Activated T-helper 9 cell treated with anti-CD3 and anti-CD28 coated beads, Interleukin-2, amount 50 U/mL, for 16 hours (primary cell): ENCODE measurements at places on chromosomes 16 and 17.
A peak's percentile ranks its signal among the peaks of the same experiment; 100 is the strongest.

- DNase-seq: no peak
Observed at GRCh38 chr16:56944954-56945839, 13.3 kb downstream of the HERPUD1 start.

- no peak for DNase-seq
Observed at GRCh38 chr16:30785126-30786106, 1.6 kb downstream of the ZNF629 start.

GRCh38 chr16:85412911-85413520, 200.1 kb upstream of the GSE1 start:
- no peak for DNase-seq

GRCh38 chr16:66846266-66846665, 2.1 kb downstream of the CA7 start:
- DNase-seq: no peak

DNA sequence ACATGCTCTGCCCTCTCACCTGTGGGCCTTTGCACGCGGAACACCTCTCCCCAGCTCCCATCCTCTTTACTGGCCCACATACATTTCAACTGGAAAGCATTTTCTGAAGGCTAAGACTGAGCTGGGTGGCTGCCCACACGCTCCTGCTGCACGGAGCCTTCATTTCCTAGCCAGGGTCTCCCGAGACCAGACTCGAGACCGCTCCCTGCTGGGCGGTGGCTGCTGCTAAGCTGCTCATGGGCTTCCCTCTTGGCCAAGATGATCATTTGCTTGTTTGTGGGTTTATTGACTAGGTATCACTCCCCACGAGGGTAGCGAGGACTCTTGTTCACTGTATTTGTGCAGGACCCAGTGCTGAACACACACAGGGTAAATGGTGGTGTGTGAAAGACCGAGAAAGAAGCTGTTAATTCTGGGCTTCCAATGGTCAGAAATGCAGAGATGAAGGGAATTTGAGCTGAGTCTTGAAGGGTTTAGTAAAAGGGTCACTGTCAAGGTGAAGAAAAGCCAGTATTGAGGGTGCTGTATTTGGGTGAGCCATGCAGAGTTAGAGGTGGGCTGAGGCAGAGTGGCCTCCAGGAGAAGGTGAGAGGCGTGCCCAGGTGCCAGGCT, 907 bp downstream of the TRAPPC2L start:
- peak; percentile 61 for DNase-seq

GRCh38 chr17:67569873-67570272, 147.9 kb upstream of the NOL11 start:
- DNase-seq: no peak

GRCh38 chr17:44004077-44004760, at the start of gene NAGS:
TSS of gene NAGS (plus strand) at chr17:44004622. CDS start at chr17:44004664, 42 bp downstream.
- DNase-seq: no peak

DNA sequence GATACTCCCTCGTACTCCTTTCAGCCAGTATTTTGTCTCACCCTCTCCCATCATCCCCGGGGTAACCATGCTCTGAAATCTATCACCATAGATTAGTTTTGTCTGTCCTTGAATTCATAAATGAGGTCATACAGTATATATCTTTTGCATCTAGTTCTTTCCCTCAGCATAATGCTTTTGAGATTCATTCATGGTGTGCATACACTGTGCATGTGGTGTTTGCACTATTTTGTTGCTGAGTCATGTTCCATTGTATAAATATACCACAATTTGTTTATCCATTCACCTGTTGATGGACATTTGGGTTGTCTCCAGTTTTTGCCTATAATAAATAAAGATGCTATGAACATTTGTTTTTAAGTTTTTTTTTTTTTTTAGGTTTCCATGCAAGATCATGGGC, 34.2 kb upstream of the NLRP1 start:
- DNase-seq: no peak

DNA sequence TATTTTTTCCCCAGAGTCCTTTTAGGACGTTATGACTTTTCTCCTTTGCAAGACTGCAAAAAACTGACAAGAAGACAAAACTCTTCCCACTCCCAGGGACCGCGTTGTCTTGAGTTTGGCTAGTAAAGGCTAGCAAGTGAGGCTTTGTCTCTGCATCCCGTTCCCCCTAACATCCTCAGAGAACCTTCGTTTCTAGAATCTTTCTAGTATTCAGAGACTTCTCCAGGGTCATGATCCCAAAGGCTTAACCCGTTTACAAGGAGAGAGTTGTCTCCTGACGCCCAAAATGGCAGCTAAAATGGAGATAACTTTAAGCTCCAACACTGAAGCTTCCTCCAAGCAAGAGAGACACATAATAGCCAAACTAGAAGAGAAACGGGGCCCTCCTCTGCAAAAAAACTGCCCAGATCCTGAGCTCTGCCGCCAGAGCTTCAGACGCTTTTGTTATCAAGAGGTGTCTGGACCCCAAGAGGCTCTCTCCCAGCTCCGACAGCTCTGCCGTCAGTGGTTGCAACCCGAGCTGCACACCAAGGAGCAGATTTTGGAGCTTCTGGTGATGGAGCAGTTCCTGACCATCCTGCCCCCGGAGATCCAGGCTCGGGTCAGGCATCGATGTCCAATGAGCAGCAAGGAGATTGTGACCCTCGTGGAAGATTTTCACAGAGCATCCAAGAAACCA, 843 bp downstream of the ZNF174 start:
- no peak for DNase-seq

DNA sequence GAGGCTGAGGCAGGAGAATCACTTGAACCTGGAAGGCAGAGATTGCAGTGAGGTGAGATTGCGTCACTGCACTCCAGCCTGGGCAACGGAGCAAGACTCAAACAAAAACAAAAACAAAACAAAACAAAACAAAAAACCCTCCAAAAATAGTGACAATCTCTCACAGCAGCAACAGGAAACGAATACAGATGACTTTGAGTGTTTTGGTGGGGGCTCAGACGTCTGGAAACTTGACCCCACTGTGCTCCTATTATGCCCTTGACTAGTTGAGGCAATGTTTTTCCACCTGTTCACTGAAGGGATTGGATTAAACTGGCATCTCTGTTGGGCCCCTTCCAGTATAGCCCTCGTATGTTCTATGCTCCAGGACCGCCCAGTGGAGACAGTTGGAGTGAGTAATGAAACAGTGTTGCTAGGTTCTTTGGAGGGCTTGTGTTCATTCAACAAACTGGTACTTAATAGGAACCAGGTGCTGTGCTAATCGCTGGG, 167.0 kb downstream of the UTP18 start:
- DNase-seq: no peak

DNA sequence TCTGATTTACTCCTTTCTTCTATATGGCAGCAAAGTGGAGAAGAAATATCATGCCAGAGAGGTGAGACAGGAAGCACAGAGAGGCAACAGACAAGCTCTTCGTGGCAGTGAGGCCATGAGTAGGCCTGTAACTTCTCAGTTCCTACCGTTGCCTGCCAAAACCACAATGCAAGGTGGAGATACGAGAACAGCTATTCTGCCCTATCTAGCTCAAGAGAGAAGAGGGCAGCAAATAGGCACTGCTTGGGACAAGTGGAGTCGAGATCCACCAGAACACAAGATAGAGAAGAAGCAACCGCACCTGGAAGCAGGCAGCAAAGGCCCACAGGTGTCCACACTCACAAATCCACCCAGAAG, 24.8 kb downstream of the RANBP10 start:
- no peak for DNase-seq

GRCh38 chr17:49440581-49440980, 25.9 kb upstream of the PHB1 start:
- DNase-seq: no peak

DNA sequence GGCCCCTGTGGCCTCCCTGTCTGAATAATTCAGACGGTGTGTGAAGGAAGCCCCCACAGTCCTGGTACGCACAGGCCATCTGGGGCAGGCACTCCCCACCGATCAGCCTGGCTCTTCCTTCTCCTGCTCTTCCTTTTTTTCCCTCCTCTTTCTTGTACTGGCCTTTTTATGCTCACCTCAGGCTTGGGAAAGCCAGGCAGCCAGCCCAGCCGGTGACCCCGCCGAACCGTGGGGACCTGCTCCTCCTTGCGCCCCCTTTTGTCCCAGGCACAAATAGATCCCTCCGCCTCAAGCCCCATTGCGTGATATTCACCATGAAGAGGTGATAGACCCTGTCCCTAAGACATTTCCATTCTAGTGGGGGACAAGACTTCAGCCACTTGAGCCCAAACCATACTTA, 80.2 kb upstream of the BRD7 start:
- no peak for DNase-seq

DNA sequence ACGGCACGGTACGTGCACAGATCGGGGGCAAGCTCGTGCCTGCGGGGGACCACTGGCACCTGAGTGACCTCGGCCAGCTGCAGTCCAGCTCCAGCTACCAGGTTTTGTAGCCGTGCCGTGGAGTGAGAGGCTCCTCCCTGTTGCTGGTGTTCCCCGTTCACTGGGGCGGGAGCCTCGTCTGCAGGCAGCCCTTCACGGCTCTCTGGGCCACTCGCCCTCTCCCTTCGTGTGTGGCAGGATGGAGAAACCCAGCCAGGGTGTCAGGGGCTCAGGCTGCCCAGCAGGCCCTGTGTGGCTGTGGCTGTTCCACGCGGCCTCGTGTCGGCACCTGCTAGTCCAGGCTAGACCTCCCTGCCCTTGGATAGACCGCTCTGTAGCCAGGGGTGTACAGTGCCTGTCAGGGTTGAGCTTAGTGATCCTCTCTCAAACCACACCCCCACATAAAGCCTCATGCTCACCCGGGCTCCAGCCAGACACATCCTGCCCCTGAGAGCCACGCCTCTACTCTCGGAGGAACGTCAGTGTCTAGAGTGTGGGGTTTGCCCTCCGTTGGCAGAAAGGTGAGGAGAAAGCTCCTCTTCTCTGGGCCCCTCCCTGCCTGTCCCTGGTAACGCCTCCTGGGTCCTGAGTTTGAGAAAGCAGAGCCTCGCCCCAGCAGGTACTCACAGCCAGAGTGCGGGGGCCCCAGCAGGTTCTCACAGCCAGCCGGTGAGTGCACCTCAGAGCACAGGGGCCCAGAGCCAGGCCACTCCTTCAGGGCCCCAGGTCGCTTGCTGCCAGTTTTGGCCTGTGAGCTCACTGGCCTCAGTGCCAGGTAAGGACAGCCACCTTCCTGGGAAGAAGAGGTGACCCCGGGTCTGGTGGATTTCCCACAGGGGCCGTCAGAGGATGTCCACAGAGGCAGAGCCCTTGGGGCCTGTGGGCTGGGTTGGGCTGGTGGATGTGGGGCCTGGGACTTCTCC, 27.7 kb downstream of the NME3 start:
- DNase-seq: no peak

GRCh38 chr17:1865252-1866037, 35.6 kb downstream of the RPA1 start:
- peak; percentile 26 for DNase-seq

DNA sequence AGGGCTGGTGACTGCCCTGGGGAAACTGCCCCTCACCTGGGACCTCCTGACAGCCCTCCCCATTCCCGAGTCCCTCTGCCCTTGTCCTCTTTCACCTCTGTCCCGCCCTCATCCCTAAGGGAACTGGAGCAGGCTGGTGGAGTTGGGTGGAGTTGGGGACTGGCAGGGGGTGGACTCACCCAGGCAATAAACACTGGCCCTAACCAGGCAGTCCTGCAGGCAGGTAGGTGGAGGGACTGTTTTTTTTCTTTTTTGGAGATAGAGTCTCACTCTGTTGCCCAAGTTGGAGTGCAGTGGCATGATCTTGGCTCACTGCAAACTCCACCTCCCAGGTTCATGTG, 11.7 kb downstream of the GCGR start:
- no peak for DNase-seq

- peak; percentile 47 for DNase-seq
Observed at GRCh38 chr17:73192206-73192893, 505 bp upstream of the COG1 start.

DNA sequence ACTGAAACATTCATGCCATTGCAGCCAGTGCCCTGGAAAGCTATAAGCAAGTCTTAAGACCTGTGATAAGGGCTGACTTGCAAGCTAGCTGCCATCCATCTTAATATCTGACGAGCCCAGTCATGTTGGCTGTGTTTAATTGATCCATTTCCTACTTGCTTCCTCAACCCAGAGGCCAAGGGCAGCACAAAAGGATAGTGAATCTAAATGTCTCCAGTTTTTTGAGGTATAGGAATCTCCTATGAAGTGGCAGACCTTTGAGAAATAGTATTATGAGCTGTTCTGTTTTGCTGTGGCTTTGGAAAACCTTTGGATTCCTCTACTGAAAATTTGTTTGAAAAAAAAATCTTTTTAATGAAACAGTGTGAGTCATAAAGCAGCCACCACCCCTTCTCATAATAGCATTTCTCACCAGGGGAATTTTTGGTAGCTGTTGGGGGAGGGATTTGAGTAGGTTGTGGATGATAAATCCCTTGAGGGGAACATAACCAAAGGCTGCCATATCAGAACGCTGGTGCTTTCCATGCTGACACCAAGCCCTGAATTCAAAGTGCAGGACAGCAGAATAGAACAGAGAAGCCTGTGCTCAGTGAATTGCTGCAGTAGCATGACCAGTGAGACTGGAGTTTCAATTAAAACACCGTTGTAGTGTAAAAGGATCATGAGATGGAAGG, 12.9 kb downstream of the ZNRF1 start:
- DNase-seq: peak; percentile 39

DNA sequence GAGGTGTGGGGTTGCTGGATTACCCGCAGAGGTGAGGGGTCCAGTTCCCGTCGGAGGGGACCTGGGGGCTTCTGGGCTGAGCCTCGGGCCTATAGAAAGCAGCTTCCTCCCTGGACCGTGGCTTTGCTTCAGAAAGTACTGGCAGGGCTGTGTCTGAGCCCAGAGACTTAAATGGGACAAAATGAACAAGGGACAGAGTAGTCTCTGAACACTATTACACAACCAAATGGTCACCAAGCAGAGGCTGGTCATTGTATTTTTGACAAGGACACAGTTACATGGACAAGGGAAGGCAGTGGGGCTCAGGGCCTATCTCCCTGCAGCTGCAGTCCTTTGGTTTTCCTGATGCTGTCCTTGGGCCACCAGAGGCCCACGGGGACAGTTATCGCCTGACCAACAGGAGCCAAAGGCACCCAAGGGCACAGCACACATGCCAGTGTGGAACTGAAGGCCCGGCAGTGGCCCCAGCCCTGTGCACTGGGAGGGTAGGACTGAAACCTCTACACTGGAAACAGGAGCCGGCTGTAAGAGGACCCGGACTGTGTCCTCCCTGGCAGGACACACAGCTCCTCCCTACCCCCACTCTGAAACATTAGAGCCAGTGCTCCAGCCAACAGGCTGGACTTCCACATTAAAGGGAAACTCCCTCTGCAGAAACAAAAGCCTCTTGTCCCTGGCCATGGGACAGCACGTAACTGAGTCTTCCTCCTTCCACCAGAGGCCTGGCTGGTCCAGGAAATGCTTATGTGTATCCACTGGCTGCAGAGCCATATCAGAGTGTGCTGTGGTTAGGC, 26.0 kb upstream of the ERN1 start:
- no peak for DNase-seq

GRCh38 chr16:55036371-55036821, 105.7 kb downstream of the IRX5 start:
- DNase-seq: no peak

- DNase-seq: no peak
Observed at GRCh38 chr16:25010542-25010941, 4.6 kb downstream of the ARHGAP17 start.

- peak; percentile 21 for DNase-seq
Observed at GRCh38 chr17:75832164-75832651, 12.0 kb downstream of the UNC13D start.

- DNase-seq: no peak
Observed at GRCh38 chr17:59426031-59426430, 94.6 kb downstream of the YPEL2 start.

- DNase-seq: no peak
Observed at GRCh38 chr17:69066482-69066881, 5.8 kb upstream of the ABCA9 start.
